T-helper 17 cell (primary cell): ENCODE measurements at places on chromosomes 16 and 17. TPM values are rescaled to one million over a fixed set of nuclear protein-coding genes. Genes with fewer than 3 reads are reported as not detected.

- DNase-seq, result no peak
Measured at GRCh38 chr16:63822818-63823217, 1299.0 kb downstream of the CDH11 start.

GRCh38 chr16:21128991-21129390, 21.7 kb downstream of the DNAH3 start:
- DNase-seq, result no peak

The TP53TG3B gene
- total RNA-seq, result not detected

The PTX4 gene
- not detected for total RNA-seq
